Adrenal gland (tissue), 19 donors: ENCODE measurements at places on chromosomes 13 and 19. TPM values are rescaled to one million over a fixed set of nuclear protein-coding genes. Genes with fewer than 3 reads are reported as not detected.

GRCh38 chr19:37698216-37698615 lies 21.3 kb downstream of the ZNF607 start:
- H3K36me3 ChIP-seq, result peaks cover 4% of the 10 kb centered on the region
- H3K27ac ChIP-seq, result no peak overlapping the region
- DNase-seq, result no peak
- H3K4me3 ChIP-seq, result no peak overlapping the region
- H3K27me3 ChIP-seq, result no peaks in the 10 kb centered on the region
- H3K4me1 ChIP-seq, result no peaks in the 10 kb centered on the region

DNA sequence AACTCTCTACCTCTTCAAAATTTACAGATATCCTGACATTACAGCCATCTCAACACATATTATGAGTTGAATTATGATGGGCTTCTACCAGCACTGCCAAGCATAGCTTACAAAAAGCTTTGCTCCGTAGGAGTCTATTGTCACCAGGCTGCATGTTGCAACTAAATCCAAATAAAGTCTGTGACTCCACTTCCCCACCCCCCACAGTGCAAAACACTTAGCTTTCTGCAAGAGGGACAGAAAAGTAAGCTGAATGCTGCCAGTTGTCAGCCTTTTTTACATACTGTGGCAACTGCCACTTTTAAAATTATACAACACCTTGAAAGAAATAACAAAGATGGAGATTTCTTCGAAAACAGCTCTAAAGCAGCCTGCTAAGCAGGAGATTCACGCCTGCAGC lies 189.1 kb downstream of the FGF14 start:
- no peak overlapping the region for H3K27ac ChIP-seq
- H3K36me3 ChIP-seq, result no peaks in the 10 kb centered on the region
- H3K4me3 ChIP-seq, result no peak overlapping the region
- DNase-seq, result no peak
- H3K27me3 ChIP-seq, result no peaks in the 10 kb centered on the region

GRCh38 chr13:107866032-107866940 lies 349.1 kb downstream of the LIG4 start:
- no peak overlapping the region for H3K27ac ChIP-seq
- H3K4me1 ChIP-seq, result peaks cover 3% of the 10 kb centered on the region
- DNase-seq, result no peak
- H3K4me3 ChIP-seq, result no peak overlapping the region
- H3K27me3 ChIP-seq, result peaks cover 27% of the 10 kb centered on the region

GRCh38 chr13:50629966-50630365 lies 213.5 kb downstream of the DLEU7 start:
- H3K36me3 ChIP-seq, result no peaks in the 10 kb centered on the region
- no peak for DNase-seq
- H3K27ac ChIP-seq, result no peak overlapping the region
- H3K4me3 ChIP-seq, result no peak overlapping the region
- no peaks in the 10 kb centered on the region for H3K27me3 ChIP-seq

GRCh38 chr19:34480491-34480890 lies 1.1 kb upstream of the WTIP start:
- H3K27ac ChIP-seq, result no peak overlapping the region
- H3K27me3 ChIP-seq, result no peaks in the 10 kb centered on the region
- H3K36me3 ChIP-seq, result no peaks in the 10 kb centered on the region
- DNase-seq, result no peak

- H3K4me3 ChIP-seq, result no peak within 1 kb of the TSS
- no peak for DNase-seq
- no peak within 1 kb of the TSS for H3K27ac ChIP-seq
- peaks cover 9% of the 10 kb centered on the region for H3K27me3 ChIP-seq
These were observed at the start of gene CEACAM3 for GRCh38 chr19:41796362-41796761. Gene CEACAM3 (plus strand): TSS chr19:41796587. CDS start chr19:41796678, 91 bp downstream.

DNA sequence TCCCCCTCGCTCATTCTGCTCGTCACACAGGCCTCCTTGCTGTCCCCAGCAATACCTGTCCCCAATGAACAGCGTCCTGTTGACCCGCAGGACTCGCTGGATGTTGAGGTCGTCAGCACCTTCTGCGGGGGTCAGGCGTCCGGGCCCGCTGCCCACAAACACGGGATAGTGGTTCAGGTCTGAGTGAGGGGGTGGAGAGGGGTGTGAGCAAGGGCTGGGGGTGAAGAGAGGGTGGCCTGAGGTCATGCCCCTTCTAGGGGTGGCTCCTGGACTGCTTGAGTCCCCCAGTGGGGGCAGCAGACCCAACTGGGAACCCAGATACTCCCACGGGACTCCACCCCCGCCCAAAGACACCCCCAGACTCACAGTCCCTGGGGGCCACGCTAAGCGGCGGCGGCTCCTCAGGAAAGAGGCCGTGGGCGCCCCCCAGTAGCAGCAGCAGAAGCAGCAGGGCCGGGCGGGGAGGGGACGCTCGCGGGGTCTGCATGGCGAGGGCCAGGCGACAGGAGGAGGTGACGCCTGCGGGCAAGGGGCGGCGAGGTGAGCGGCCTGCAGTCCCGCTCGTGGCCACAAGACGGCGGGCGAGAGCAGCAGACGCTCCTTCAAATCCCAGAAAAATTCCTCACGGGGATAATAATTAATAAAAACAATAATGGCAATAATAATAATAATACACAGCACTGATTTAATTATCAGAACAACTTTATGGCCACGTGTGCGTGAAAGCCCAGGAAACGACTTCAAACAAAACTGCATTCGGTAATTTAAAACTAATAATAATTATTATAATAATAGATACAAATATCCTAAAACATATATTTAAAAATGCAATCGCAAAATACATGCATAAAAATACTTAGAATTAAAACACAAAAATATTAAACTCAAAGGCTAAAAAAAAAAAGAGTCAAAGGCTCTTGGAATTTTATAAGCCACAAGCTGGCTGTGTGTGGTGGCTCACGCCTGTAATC lies 1.2 kb downstream of the SEMA6B start:
- peak; percentile 17 for DNase-seq
- peak overlapping the region; percentile 38 for H3K4me3 ChIP-seq
- H3K36me3 ChIP-seq, result no peaks in the 10 kb centered on the region
- H3K4me1 ChIP-seq, result no peaks in the 10 kb centered on the region
- H3K27me3 ChIP-seq, result no peaks in the 10 kb centered on the region
- no peak overlapping the region for H3K27ac ChIP-seq

DNA sequence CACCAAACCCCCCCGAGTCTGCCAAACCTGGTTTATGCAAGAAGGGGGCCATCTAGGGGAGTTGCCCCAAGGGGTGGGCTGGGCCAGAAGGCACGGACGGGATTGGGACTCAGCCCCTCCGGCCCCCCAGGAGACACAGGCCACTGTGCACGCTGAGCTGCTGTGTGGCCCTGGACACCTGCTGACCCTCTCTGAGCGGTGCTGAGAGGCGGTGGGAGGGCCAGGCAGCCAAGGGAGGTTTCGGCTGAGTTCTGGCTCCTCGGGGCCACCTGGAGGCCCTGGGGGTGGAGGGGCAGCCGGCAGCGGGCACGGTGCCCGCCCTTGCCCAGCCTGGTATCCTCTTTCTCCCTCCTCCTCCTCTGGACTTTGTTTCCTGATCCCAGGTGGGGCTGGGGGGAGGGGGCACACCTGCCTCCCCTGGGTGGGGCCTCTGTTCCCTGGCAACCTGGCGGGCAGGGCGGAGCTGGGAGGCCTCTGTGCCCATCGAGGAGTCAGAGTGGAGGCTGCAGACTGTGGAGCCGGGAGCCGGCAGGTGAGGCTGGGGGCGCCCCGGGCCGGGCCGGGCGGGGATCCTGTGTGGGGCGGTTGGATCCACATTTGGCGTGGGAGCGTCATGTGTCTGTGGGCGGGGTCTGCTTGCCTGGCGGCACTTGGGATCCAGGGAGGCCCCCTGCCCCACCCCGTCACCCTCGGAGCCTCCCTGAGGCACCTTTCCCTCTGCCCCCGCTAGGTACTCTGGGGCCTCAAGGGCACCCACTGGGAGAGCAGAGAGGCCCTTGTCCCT lies at the start of gene MISP:
Gene MISP, plus strand, starts transcription at position 473 of the 784 bp plus-strand sequence. CDS start 5,835 bp downstream, outside the sequence.
- no peaks in the 10 kb centered on the region for H3K36me3 ChIP-seq
- H3K4me1 ChIP-seq, result no peaks in the 10 kb centered on the region
- no peaks in the 10 kb centered on the region for H3K27me3 ChIP-seq
- DNase-seq, result no peak
- H3K4me3 ChIP-seq, result no peak within 1 kb of the TSS
- H3K27ac ChIP-seq, result no peak within 1 kb of the TSS

The KIR2DL3 gene
- total RNA-seq, result not detected

The LIM2 gene
- not detected for total RNA-seq

The UBE2L5 gene
- total RNA-seq, result not detected

The ERF gene
- 55.0 TPM for total RNA-seq

The FFAR3 gene
- total RNA-seq, result not detected
